ENCODE measurements at places on chromosomes 11 and 22. TPM values are rescaled to one million over a fixed set of nuclear protein-coding genes. Genes with fewer than 3 reads are reported as not detected.
A peak's percentile ranks its signal among the peaks of the same experiment; 100 is the strongest.

- no peak overlapping the region for H3K4me3 ChIP-seq
- H3K36me3 ChIP-seq = no peaks in the 10 kb centered on the region
- no peak overlapping the region for H3K27ac ChIP-seq
- no peak for DNase-seq
- no peaks in the 10 kb centered on the region for H3K27me3 ChIP-seq
- no peaks in the 10 kb centered on the region for H3K4me1 ChIP-seq
Measured at GRCh38 chr11:1656670-1657069, 27.1 kb downstream of the KRTAP5-5 start.

DNA sequence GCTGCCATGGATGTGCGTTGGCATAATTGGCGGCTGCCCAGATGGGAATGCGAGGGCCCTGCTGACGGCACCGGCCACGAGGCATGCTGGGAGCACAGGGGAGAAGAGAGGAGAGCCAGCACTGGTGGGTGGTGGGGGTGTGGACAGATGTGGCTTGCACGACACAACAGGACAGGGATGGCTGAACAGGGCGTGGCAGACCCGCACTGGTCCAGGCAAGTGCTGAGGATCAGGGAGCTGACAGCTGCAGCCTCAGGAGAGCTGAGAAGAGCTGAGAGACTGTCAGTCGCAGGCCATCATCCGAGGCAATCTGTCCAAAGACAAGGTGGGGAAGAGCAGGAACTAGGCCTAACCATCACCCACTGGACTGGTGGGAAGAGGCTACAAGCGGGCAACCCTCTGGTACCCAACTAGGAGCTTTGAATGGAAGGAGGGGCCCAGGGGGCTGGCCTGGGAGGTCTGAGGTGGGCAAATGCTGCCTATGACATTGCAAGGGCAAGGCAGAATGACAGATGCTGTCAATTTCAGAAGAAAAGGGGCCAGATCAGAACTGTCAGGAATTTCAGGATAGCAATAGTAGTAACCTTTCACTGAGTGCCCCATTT, 2.4 kb downstream of the GNB1L start:
- H3K4me3 ChIP-seq = no peak overlapping the region
- DNase-seq = peak; percentile 41
- H3K27me3 ChIP-seq = no peaks in the 10 kb centered on the region
- H3K4me1 ChIP-seq = peaks cover 33% of the 10 kb centered on the region
- peaks cover 74% of the 10 kb centered on the region for H3K36me3 ChIP-seq

- H3K27me3 ChIP-seq = no peaks in the 10 kb centered on the region
- H3K27ac ChIP-seq = no peak overlapping the region
- no peak overlapping the region for H3K4me3 ChIP-seq
- H3K36me3 ChIP-seq = no peaks in the 10 kb centered on the region
Measured at GRCh38 chr11:117300773-117301172, 9.6 kb downstream of the BACE1-AS start.

GRCh38 chr22:46362203-46362933, 26.9 kb downstream of the TRMU start:
- H3K36me3 ChIP-seq = peaks cover 7% of the 10 kb centered on the region
- no peak for DNase-seq
- H3K27me3 ChIP-seq = no peaks in the 10 kb centered on the region
- no peak overlapping the region for H3K27ac ChIP-seq
- no peak overlapping the region for H3K4me3 ChIP-seq

DNA sequence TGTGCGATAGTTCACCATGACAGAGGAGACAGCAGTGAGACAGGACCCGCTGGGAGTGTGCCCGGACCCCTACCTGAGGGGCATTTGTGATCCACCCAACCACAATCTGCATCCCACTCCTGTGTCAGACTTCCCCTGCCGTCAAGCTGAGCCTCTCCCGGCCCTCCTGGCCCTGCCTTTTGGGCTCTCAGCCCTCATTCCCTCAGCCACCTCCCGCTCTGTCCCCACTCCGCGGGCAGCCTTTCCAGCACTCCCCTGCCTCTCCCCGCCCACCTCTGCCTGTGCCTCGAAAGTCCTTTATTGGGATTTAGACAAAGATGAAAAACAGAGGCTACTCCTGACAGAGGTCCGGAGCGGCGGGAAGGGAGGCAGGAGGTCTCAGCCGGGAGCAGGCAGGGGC, 4.2 kb downstream of the NFAM1 start:
- H3K4me3 ChIP-seq = no peak overlapping the region
- H3K4me1 ChIP-seq = no peaks in the 10 kb centered on the region
- no peak for DNase-seq
- no peak overlapping the region for H3K27ac ChIP-seq

DNA sequence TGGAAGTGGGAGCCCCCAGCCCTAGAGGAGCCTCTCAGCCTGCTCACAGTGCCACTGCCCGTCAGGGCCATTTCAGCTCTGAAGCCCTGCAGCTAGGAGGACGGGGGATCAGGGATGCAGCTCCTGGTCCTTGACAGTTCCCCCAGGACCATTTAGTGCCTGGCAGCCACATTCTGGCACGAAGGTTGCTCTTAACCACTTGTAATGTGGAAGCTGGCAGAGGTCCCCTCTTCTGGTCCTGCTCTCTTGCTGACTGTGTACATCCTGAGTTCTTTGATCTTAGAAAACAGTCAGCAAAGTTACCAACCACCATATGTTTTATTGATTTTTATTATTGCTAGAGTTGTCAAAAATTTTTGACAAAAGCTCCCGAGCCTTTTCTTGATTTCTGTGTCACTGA, 44.2 kb downstream of the CABIN1 start:
- H3K4me3 ChIP-seq = no peak overlapping the region
- DNase-seq = no peak
- H3K36me3 ChIP-seq = peaks cover 74% of the 10 kb centered on the region
- no peaks in the 10 kb centered on the region for H3K27me3 ChIP-seq

DNA sequence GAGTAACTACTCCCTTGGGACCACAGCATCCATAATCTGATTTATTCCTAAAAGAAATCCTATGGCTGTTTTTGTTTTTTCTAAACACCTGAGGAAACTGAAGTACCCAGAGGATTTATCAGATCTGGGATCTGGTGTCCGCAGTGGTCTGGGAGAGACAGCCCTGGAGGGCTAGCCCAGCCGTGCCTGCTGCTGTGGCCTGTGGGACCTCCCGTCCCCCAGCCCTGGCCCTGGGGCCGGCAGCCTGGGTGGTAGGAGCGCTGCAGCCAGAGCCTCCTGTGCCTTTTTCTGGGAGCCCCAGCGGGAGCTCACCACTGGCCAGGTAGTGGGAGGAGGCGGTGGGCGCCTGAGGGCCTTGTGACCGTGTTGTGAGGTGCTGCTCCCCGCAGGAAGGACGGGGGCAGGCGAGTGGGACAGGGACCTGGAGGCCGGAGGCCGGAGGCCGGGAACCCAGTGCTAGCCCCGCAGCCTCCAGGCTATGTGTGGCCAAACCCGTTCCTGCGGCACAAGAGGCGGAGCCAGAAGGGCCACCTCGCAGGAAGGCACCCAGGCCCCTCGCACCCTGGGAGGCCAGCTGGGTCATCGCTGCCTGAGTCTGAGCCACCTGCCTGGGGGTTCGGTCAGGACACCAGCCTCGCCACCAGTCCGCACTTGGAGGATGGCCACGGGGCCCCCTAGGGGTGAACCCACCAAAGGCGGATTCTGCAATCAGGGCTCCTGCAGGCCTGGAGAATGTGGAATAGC, 18.2 kb upstream of the C11orf96 start:
- DNase-seq = no peak
- H3K4me1 ChIP-seq = peaks cover 98% of the 10 kb centered on the region
- no peaks in the 10 kb centered on the region for H3K27me3 ChIP-seq
- H3K4me3 ChIP-seq = no peak overlapping the region

DNA sequence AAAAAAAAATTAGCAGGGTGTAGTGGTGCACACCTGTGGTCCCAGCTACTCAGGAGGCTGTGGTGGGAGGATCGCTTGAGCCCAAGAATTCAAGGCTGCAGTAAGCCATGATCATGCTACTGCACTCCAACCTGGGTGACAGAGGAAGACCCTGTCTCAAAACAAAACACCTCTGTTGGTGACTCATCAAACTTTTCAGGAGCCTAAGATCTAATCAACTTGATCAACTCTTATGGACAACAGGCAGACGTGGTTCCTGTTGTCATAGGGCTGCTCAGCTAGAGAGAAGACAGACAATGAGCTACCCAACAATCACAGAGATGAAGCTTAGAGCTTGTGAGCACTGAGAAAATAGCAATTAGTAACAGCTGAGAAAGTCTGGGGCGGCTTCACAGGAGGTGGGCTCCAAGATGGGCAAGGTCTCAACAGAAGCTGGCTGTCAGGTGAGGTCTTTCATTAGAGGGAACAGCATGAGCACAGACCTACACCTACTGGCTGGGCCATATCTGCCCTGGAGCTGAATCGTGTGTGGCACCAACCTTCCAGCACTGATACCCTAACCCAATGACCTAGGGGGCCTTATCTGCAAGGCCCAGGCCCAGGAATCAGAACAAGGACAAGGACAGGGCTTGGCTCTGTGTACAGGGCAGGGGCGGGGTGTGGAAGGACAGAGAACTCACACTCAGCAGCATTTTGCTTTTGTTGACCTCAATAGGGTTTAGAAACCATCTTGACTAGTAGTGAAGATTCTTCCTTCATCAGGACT, 7.2 kb upstream of the UCP3 start:
- DNase-seq = no peak
- no peaks in the 10 kb centered on the region for H3K36me3 ChIP-seq
- H3K4me3 ChIP-seq = no peak overlapping the region
- H3K27me3 ChIP-seq = no peaks in the 10 kb centered on the region
- no peaks in the 10 kb centered on the region for H3K4me1 ChIP-seq
- no peak overlapping the region for H3K27ac ChIP-seq

DNA sequence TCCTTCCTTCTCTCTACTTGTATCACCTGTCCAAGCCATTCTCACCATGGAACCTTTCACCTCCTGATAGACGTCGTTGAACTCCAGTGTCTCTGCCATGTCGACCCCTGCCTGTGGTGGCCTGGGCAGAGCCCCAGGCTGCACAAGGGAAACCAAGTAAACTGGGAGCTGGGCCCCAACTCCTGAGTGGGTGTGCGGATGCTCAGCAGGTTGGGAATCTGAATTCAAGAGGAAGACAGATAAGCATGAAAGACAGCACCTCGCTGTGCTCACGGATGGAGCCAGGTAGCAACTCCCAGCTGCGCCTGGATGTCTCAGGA, 709 bp downstream of the SSRP1 start:
- H3K4me1 ChIP-seq = peaks cover 14% of the 10 kb centered on the region
- no peak for DNase-seq
- H3K27me3 ChIP-seq = 0 out of 2 replicates have a peak, but pooled peaks cover under 1% of the 10 kb centered on the region
- H3K27ac ChIP-seq = peak overlapping the region; percentile 86
- H3K4me3 ChIP-seq = peak overlapping the region; percentile 67
- peaks cover 55% of the 10 kb centered on the region for H3K36me3 ChIP-seq

The RASGRP2 gene
- total RNA-seq = 0.08 TPM

The DEFB131B gene
- total RNA-seq = not detected

DNA sequence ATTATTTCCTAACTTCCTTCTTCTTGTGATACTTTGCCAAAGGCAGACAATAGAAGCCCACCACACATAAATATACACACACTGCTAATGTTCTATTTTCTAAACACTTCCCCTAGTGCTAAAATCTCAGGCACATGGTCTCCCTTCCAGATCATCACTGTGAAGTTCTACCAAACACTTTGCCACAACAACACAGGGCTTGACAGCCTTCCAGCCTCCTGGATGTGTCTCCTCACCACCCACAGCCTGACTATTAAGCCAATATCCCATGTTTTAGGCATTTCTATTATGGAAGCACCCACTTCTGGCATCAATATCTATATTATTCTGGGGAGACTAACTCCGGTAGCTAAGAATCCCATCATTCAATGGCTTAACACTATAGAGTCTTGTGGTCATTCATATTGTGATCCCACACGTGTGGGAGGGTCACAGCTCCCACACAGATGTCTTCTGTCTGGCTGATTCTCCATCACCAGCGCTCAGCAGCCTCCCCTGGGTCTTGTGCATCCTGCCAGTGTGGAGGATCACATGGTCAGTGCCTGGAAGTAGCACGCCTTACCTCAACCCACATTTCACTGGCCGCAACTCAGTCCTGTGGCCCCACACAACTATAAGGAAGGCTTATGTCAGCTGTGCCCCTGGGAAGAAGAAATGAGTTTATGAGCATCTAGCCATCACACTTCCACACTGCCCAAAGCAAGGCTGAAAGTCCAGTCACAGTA, 29.0 kb downstream of the SPATA19 start:
- no peaks in the 10 kb centered on the region for H3K27me3 ChIP-seq
- no peaks in the 10 kb centered on the region for H3K36me3 ChIP-seq
- H3K4me3 ChIP-seq = no peak overlapping the region
- no peaks in the 10 kb centered on the region for H3K4me1 ChIP-seq

- DNase-seq = no peak
- H3K27me3 ChIP-seq = no peaks in the 10 kb centered on the region
- H3K4me1 ChIP-seq = no peaks in the 10 kb centered on the region
- H3K36me3 ChIP-seq = peaks cover 23% of the 10 kb centered on the region
Measured at GRCh38 chr11:66835768-66836405, 7.4 kb upstream of the RCE1 start.

DNA sequence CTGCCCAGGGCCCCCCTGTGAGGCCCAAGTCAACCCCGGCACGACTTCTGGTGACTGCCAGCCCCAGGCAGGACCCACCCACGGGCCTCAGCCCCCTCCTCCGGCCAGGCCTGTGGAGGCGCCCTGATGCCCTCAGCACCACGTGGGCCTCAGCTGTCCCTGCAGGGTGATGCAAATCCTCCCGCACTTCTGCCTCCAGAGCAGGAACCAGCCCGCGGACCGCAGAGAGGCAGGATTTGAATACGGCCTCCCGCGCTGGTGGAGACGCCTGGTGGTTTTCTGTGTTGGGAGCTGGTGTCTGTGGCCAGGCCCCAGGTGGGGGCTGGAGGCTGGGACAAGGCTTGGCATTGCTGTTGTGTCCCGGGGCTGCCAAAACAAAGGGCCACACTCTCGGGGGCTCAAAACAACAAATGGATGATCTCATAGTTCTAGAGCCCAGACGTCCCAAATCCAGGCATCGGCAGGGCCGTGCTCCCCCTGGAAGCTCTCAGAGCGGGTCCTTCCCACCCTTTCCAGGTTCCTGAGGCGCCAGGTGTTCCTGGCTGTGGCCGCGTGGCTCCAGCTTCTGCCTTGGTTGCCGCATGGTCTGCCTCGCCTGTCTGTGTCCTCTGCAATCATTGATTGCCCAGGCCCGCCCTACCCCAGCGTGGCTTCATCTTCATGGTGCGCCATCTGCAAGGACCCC, 19.4 kb downstream of the TRPM5 start:
- no peak overlapping the region for H3K27ac ChIP-seq
- no peaks in the 10 kb centered on the region for H3K4me1 ChIP-seq
- H3K4me3 ChIP-seq = no peak overlapping the region
- H3K36me3 ChIP-seq = no peaks in the 10 kb centered on the region
- peaks cover 47% of the 10 kb centered on the region for H3K27me3 ChIP-seq

The VWCE gene
- total RNA-seq = 0.03 TPM

All from SJSA1 (cell line).